ENCODE measurements at places on chromosomes 6 and 20. TPM values are rescaled to one million over a fixed set of nuclear protein-coding genes. Genes with fewer than 3 reads are reported as not detected.

DNA sequence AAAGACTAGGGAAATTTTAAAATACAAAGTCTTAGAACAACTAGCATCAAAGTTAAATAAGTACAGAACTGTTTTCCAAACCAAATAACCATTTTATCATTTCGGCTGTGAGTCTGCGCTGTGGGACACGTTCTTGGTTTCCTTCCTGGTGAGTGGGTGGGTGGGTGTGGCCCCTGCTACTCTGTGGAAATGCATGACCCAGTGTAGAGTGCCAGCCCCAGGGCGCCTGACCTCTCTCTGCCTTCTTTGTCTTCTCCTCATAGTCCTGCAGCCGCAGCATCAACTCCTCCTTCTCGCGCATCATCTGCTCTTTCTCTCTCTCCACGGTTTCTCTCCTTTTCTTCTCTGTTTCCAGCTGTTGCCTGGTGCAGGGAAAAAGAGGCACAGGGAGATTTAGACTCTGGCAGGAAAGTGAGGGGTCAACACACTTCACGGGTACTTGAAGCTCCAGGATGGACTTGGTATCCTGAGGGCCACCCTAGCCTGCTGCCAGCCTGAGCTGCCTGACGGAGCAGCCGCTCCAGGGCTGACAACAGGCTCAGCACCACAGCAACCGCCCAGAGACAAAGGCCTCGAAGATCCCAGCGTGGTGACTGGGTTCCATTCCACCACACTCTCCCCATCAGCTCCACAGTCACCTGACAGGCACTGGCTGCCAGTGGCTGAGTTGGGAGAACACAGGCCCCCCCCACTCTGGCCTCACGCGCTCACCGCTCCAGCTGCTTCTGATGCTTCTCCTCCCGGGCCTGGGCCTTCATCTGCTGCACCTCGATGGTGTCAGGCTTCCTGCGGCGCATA, 48.4 kb downstream of the EZR start:
- DNase-seq, result peak; percentile 25

GRCh38 chr6:109304284-109305015, 77.8 kb downstream of the CD164 start:
- DNase-seq, result no peak

DNA sequence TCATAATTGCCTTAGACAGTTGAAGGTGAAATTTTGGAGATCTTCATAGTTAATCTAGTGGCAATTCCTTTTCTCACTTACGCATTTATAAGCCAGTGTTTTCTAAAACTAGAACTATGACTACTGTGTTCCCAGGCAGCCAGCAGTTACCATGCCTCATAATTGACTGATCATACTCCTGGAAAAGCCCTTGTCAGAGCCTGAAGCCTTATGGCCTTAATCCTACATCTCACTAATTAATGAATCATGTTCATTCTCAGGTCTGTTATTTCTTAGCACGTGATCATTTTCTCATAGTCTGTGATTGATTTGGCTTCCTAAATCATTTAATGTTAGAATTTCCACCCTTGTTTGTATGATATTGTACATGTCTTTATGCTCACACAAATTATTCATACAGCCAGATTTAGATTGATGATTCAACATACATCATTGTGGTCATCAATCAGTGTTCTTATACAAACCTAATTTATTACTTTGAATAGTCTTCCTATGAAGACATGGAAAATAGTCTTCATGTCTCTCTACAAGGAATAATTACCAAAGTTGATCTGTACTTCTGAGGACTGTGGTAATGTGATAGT, 132.6 kb upstream of the ASCC3 start:
- no peak for DNase-seq

Gene HIVEP2
- total RNA-seq, result 24.0 TPM

GRCh38 chr6:99092461-99092860, 144.7 kb upstream of the FBXL4 start:
- no peak for DNase-seq

GRCh38 chr6:150336299-150336698, 32.5 kb upstream of the IYD start:
- DNase-seq, result no peak

- DNase-seq, result no peak
These were observed 15.5 kb downstream of the TPD52L1 start for GRCh38 chr6:125169058-125169457.

Gene C20orf202
- 0.59 TPM for total RNA-seq

Gene BPI
- total RNA-seq, result 0.84 TPM

GRCh38 chr6:28802417-28803336, 121.1 kb downstream of the TRIM27 start:
- no peak for DNase-seq

Gene ZNF831
- 0.84 TPM for total RNA-seq

- DNase-seq, result no peak
These were observed 2.1 kb downstream of the SLC12A5 start for GRCh38 chr20:46031014-46031569.

- no peak for DNase-seq
These were observed 256.3 kb downstream of the ERMARD start for GRCh38 chr6:170007468-170008293.

DNA sequence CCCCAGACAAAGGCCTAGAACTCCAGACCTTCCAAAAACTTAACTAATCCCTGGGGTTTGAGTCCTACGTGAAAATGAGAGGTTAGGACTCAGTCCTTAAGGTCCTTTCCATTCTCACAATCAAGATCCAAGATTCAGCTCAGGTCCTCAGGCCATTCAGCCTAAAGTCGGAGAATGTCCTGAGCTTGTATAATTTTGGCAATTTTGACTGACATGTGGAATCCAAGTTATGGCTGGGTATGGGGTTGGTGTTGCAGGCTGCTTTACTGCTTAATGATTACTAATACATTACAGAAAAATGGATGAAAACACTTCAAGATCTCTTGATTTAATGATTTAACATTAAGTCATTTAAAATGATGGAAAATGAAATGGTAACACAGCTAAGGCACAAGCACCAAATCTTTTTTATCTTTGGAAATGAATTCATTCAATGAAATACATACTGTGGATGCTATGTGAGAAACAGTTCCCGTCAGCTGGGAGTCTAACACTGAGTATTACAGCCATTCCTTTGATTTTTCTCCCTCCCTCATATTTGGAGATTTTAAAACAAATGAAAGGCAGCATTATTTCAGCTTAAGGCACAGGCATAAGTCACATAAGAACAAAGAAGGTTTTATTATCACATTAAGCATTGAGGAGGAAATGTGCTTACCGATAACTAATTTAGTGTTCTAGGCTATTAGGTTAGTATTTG, 1.3 kb downstream of the ARHGAP18 start:
- DNase-seq, result no peak

- no peak for DNase-seq
These were observed 378.0 kb upstream of the FLRT3 start for GRCh38 chr20:14715400-14715799.

DNA sequence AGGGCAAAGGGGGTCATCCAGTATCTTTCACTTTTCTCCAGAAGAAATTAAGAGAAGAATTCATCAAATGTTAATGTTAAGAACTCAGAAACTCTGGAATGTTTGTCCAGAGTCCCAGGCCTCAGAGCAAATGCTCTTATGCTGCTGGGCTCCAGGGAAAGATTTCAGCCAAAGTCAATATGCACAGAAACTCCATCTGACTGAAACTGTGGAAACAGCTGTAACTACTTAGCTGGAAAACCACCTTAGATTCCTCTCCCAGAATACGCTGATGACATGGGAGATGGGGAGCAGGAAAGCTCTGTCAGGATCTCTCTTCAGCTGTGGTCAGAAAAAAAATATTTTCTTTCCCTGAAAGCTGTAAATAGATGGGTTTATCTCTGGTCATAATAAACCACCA, 559.6 kb downstream of the RFPL4B start:
- DNase-seq, result no peak

DNA sequence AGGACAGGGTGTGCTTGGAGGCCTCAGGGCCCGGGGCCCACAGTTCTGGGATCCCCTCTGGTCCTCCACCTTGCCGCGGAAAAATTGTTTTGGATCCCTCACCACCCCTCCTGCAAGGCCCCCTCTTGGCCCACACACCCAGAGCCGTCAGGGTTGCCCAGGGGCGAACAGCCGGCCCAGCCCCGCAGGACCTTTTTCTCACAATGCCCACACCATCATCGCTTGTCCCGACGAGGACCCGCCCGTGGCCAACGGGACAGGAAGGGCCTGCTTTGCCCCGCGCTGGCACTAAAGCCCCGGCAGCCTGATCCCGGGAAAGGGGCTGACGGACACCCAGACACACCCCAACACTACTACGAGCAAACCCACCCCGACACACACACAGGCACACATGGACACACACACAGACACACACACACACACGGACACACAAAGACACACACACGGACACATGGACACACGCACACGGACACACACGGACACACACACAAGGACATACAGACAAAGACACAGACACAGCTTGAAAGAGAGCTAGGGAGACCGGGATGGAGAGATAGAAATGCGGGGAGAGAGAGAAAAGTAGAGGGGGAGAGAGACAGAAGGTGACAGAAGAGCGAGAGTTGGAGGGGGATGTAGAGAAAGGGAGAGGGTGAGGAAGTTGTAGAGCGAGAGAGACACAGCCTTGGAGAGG, 1493.5 kb upstream of the DEFB115 start:
- no peak for DNase-seq

Gene GPLD1
- total RNA-seq, result 2.7 TPM

GRCh38 chr20:37418591-37419109, 72.7 kb downstream of the SRC start:
- no peak for DNase-seq

- DNase-seq, result peak; percentile 80
These were observed 11.0 kb upstream of the NQO2 start for GRCh38 chr6:2988426-2989331.

GRCh38 chr6:136035378-136036070, 184.0 kb downstream of the PDE7B start:
- no peak for DNase-seq

DNA sequence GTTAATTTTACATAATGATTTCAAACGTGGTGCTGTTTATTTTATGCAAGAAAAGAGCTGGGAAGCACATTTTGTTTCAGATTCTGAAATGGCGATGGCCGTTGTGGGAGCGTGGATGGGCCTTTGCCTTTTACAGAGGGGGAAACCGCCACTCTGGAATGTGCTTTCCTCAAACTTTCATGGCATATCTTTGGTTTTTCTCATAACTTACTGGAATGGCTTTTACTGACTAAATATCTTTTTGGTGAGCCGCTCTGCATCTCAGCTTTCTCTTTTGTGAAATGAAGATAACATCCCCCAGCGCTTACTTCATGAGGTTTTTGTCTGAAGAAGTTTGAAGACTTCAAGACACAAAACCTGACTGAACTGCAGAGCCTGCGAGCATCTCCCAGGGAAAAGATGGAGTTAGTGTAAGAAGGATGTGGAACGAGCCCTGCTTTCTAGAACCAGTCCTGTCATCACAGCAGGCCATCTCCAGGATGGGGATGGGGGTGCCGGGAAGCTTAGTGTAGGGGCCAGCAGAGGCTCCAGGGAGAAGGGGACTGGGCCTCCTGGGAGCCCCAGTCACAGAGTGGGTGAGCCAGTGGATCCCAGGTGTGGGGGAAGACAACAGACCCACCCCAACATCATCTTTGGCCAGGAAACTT, 61.8 kb upstream of the TIAM2 start:
- no peak for DNase-seq

- no peak for DNase-seq
These were observed 34.3 kb upstream of the TCF21 start for GRCh38 chr6:133854364-133855275.

DNA sequence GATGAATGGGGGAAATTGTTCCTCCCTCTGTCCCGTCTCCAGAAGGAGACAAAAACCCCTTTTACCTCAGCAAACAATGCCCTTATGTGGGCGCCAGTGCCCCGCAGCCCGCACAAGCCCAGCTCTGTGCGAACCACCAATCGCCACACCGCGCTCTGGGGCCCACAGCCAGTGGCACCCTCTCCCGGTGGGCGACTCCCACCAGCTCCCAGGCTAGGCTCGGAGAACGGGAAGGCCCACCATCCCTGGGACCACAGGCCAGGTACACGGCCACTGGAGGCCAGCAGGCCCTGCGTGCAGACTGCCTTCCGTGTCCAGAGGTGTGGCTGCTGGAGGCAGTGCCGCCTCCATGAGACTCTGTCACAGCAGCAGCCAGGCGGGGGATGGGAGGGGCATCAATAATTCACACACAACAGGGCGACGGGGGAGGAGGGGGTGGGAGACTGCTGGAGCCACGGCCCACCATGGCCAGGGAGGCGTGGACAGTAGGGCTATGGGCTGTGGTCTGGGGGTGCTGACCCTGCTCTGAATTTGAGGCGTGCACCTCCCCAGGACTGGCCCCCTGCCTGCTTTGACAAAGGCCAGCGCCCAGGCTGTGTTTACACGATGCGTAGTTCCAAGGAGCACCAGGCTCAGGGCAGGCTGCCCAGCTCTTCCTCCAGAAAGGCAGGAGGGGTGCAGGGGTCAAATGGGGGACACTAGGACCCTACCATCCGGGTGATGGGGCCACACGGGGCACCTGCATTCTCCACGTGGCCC, 105.7 kb downstream of the ASXL1 start:
- DNase-seq, result no peak

DNA sequence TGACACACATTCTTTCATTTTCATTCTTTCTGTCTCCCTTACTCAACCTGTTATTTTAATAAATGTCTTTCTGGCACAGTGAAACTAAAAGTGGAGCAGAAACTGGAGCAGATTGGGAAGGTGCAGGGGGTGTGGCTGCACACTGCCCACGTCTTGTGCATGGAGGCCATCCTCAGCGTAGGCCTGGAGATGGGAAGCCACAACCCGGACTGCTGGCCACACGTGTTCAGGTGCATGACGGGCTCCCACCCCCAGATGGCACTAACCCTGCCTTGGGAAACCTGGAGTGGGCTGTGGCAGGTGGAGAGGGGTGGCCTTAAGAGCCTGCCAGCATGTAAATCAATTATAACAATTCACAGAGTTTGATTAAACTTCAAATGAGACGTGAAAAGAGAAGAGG, 71.4 kb upstream of the PBOV1 start:
- DNase-seq, result no peak

Gene SLC22A7
- total RNA-seq, result not detected

DNA sequence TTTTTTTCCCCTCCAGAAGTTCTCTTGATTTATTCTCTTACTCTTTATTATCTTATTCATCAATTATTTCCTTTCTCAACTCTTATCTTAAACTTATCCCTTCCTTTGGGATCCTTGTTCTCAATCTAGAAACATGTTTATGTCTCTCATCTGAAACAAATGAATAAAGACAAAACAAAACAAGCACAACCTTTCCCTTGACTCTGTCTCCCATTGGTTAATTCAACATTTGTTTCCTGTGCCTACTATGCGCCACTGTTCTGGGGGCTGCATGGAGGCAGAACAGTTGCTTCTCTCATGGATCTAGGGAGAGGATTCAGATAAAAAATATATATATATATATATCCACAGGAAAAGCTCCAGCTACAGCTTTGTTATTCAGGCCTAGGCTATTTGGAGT, 5.2 kb upstream of the MRAP2 start:
- DNase-seq, result no peak

- DNase-seq, result no peak
These were observed 113.7 kb upstream of the GGTLC1 start for GRCh38 chr20:24102290-24102689.

Gene TFEB
- 21.8 TPM for total RNA-seq

Gene VSX1
- total RNA-seq, result not detected

GRCh38 chr6:170417881-170418280, 111.3 kb downstream of the FAM120B start:
- DNase-seq, result no peak

Gene ANGPT4
- 4.7 TPM for total RNA-seq

Gene CLDN20
- total RNA-seq, result 1.5 TPM

- DNase-seq, result no peak
These were observed at the start of gene GLYATL3 for GRCh38 chr6:49499623-49500022. GLYATL3 (plus strand) TSS chr6:49499923; CDS start chr6:49511991, 12,068 bp downstream.

GRCh38 chr20:47484303-47484702, 17.4 kb upstream of the NCOA3 start:
- DNase-seq, result no peak

GRCh38 chr20:62448038-62448437, 20.7 kb upstream of the RBBP8NL start:
- DNase-seq, result no peak

GRCh38 chr20:25459111-25459830, 51.8 kb downstream of the GINS1 start:
- no peak for DNase-seq
